ENCODE measurements at places on chromosomes 5 and 9. TPM values are rescaled to one million over a fixed set of nuclear protein-coding genes. Genes with fewer than 3 reads are reported as not detected.

DNA sequence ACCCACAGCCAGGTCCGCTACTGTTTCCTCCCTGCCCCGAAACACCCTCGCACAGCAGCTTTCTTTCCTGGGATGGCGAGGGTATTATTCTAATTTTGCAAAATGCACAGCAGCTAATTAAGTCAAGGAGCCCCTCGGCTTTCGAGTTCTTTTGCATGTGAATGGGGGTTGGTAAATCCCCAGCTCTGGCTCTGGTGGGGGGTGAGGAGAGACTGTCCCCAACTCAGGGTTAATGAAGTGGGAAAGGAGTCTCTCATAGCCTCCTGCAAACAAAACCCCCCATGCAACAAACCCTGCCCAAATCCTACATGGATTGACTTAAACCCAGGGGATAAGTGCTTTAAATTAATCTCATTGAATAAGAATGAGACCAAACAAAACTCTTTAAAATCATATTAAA, 8.8 kb downstream of the BARHL1 start:
- no peak overlapping the region for H3K4me3 ChIP-seq
- no peak for DNase-seq
- no peaks in the 10 kb centered on the region for H3K36me3 ChIP-seq
- H3K27ac ChIP-seq = no peak overlapping the region
- peaks cover 40% of the 10 kb centered on the region for H3K27me3 ChIP-seq

GRCh38 chr9:129981180-129981907, 61.6 kb downstream of the FNBP1 start:
- no peak for DNase-seq
- no peak overlapping the region for H3K4me3 ChIP-seq
- no peaks in the 10 kb centered on the region for H3K36me3 ChIP-seq
- no peaks in the 10 kb centered on the region for H3K4me1 ChIP-seq
- no peaks in the 10 kb centered on the region for H3K27me3 ChIP-seq
- peak overlapping the region; percentile 23 for H3K27ac ChIP-seq

DNA sequence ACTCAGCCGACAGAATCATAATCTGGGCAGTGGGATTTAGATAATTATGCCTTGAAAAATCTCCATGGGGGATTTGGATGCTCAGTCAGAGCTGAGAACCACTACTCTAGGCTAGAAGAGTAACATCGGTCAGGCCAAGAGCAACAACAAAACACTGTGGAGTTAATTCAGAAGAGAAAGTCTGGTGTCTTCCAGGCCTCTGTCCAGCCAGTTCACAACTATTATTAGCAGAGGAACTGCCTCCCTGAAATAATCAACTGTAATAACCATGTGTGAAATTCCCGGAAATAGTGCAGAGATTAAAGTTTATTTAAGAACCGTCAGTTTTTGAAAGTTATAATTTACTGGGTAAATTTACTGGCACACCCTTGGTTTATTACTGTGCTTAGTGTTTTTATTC, 8.2 kb upstream of the MARCHF3 start:
- H3K4me3 ChIP-seq = no peak overlapping the region
- DNase-seq = no peak
- H3K36me3 ChIP-seq = no peaks in the 10 kb centered on the region
- no peaks in the 10 kb centered on the region for H3K27me3 ChIP-seq

GRCh38 chr5:126377424-126377823, 45.8 kb upstream of the GRAMD2B start:
- no peak overlapping the region for H3K27ac ChIP-seq
- no peak for DNase-seq
- H3K4me1 ChIP-seq = peaks cover 9% of the 10 kb centered on the region
- H3K27me3 ChIP-seq = no peaks in the 10 kb centered on the region
- H3K4me3 ChIP-seq = no peak overlapping the region
- no peaks in the 10 kb centered on the region for H3K36me3 ChIP-seq

The GFI1B gene
- total RNA-seq = 0.28 TPM

- no peaks in the 10 kb centered on the region for H3K27me3 ChIP-seq
- no peak overlapping the region for H3K4me3 ChIP-seq
- DNase-seq = no peak
- no peaks in the 10 kb centered on the region for H3K4me1 ChIP-seq
- H3K27ac ChIP-seq = no peak overlapping the region
Measured at GRCh38 chr9:114969269-114969668, 38.9 kb upstream of the TNFSF8 start.

The PROB1 gene
- 3.8 TPM for total RNA-seq

The PCDHB12 gene
- total RNA-seq = 2.5 TPM

- H3K36me3 ChIP-seq = no peaks in the 10 kb centered on the region
- no peak overlapping the region for H3K27ac ChIP-seq
- DNase-seq = no peak
- H3K27me3 ChIP-seq = no peaks in the 10 kb centered on the region
- no peaks in the 10 kb centered on the region for H3K4me1 ChIP-seq
- no peak overlapping the region for H3K4me3 ChIP-seq
Measured at GRCh38 chr9:19156805-19157204, 29.5 kb upstream of the PLIN2 start.

The NR4A3 gene
- total RNA-seq = 9.1 TPM

- no peaks in the 10 kb centered on the region for H3K4me1 ChIP-seq
- H3K36me3 ChIP-seq = no peaks in the 10 kb centered on the region
- no peaks in the 10 kb centered on the region for H3K27me3 ChIP-seq
- no peak for DNase-seq
- no peak overlapping the region for H3K4me3 ChIP-seq
- no peak overlapping the region for H3K27ac ChIP-seq
Measured at GRCh38 chr9:81497091-81497490, 192.3 kb downstream of the TLE1 start.

DNA sequence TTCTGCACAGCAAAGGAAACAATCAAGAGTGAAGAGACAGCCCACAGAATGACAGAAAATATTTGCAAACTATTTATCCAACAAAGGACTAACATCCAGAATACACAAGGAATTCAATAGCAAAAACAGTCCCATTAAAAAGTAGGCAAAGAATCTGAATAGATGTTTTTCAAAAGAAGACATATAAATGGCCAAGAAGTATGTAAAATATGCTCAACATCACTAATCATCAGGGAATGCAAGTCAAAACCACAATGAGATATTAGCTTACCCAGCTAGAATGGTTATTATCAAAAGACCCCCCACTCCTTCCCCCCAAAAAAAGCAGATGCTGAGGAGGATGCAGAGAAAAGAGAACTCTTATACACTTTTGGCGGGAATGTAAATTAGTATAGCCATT, 13.4 kb upstream of the OR13C8 start:
- H3K4me1 ChIP-seq = no peaks in the 10 kb centered on the region
- no peaks in the 10 kb centered on the region for H3K27me3 ChIP-seq
- H3K27ac ChIP-seq = no peak overlapping the region
- no peaks in the 10 kb centered on the region for H3K36me3 ChIP-seq
- DNase-seq = no peak

DNA sequence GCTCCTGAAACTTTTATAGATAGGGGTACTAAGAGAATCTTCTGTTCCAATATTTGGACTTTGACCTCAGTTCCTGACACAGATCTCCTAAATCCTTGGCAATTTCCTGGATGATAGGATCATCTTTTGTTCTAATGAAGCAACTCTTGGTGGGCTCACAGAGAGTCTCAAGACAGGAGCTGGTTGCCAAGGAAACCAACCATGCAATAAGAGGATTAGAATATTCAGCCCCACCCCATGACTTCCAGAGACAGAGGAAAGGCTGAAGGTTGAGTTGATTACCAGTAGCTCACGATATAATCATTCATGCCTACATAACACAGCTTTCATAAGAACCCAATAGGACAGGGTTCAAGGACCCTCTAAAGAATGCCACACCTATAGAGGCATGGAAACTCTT, 2050.2 kb upstream of the CDH6 start:
- no peaks in the 10 kb centered on the region for H3K27me3 ChIP-seq
- H3K27ac ChIP-seq = no peak overlapping the region
- H3K4me1 ChIP-seq = no peaks in the 10 kb centered on the region
- DNase-seq = no peak

GRCh38 chr5:54705994-54706653, 188.6 kb downstream of the SNX18 start:
- no peak for DNase-seq
- no peaks in the 10 kb centered on the region for H3K27me3 ChIP-seq
- H3K4me1 ChIP-seq = peaks cover 7% of the 10 kb centered on the region

DNA sequence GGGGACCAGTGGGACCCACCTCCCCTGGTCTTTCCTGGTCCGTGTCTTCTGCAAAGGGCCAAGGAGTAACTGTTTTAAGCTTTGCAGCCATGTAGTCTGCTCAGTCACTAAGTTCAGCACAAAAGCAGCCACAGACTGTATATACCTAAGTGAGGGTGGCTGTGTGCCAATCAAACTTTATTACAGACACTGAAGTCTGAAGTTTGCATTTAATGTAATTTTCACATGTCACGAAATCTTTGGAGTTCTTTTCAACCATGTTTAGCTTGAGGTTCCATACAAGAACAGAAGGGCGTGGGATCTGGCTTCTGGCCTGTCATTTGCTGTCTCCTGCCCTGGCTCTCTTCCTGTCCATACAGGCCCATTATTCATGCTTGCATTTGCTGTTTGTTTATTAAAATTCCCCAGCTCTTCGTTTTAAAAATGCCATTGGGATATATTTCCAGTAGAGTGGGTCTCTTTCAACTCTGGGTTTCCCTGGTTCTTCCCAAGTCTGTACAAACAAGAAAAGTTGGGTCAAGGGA, 64.2 kb upstream of the ECM2 start:
- no peak overlapping the region for H3K4me3 ChIP-seq
- H3K27ac ChIP-seq = no peak overlapping the region
- DNase-seq = no peak
- no peaks in the 10 kb centered on the region for H3K36me3 ChIP-seq

DNA sequence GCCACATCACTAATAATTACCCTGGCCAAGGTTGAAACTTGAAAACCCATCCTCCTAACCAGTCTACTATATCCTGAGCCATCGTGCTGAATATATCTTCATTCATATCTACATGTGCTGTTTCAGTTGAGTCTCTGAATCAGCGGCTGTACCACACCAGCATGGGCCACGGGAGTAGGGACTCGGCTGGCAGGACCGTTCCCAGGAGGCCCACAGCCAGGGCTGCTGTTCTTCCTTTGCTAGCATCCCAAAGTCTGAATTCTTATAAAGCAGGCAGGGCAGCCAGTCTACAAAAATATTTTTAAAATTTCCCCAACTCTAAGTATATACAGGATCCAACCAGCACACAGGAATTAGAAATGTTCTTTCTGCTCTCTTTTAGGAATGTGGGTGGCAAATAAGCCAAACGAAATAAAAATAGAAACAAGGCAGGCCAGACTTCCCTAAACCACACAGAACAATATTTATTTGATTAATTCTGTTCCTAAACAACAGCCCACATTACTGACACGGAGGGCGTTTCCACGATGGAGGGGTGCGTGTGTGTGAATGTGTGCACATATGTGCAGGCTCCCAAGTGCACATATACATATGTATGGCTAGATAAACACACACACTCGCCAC, 42.8 kb upstream of the EQTN start:
- no peaks in the 10 kb centered on the region for H3K27me3 ChIP-seq
- no peaks in the 10 kb centered on the region for H3K36me3 ChIP-seq
- no peak for DNase-seq

DNA sequence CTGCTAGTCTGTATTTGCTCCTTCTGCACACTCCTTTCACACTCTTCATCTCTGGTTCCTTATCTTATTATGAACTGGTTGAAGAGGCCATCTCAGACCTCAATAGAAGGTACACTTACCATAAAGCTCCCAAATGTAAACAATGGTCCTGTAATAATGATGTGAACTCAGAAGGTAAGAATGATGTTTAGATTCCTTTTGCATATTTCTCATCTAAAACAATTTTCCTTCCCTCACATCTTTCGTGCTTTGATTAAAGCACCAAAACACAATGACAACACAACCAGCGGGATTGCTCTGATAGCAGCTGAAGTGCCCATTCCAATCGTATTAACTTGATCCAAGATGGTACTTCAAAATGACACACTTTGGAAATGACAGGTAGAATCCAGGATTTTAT, 34.3 kb downstream of the NFIB start:
- no peak for DNase-seq
- no peak overlapping the region for H3K27ac ChIP-seq
- no peaks in the 10 kb centered on the region for H3K36me3 ChIP-seq
- no peaks in the 10 kb centered on the region for H3K4me1 ChIP-seq

DNA sequence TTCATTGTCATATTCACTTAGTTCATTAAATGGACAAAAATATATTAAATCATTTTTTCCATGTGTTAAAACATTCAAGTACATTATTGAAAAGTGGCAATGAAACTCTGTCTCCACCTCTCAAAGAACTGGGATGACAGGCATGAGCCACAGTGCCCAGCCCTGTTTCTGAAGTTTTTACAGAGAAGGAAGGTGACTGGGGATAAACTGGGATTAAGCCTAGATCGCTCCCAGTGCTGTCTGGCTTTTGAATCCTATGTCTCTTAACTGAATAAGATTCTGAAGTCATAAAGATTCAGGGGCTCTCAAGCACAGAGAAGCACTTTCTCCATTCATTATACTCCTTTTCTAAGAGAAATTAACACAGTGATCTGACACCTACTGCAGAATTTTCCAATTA, 88.3 kb downstream of the SLC38A9 start:
- no peak overlapping the region for H3K4me3 ChIP-seq
- H3K27me3 ChIP-seq = no peaks in the 10 kb centered on the region
- DNase-seq = no peak
- H3K36me3 ChIP-seq = no peaks in the 10 kb centered on the region
- H3K27ac ChIP-seq = no peak overlapping the region

The GPR151 gene
- not detected for total RNA-seq

The IL4 gene
- total RNA-seq = not detected

The PCDHGA10 gene
- total RNA-seq = 5.1 TPM
